ENCODE measurements at places on chromosomes 5 and 9.

GRCh38 chr5:96458176-96458575, 25.1 kb upstream of the PCSK1 start:
- no peak for DNase-seq

GRCh38 chr5:8848997-8849594, 696.8 kb downstream of the SEMA5A start:
- no peak for DNase-seq

GRCh38 chr5:36495611-36496010, 110.8 kb upstream of the SLC1A3 start:
- DNase-seq = no peak

- DNase-seq = no peak
Measured at GRCh38 chr5:177064500-177065277, 22.0 kb upstream of the FGFR4 start.
